ENCODE measurements at places on chromosomes 2 and 18.
A peak's percentile ranks its signal among the peaks of the same experiment; 100 is the strongest.

DNA sequence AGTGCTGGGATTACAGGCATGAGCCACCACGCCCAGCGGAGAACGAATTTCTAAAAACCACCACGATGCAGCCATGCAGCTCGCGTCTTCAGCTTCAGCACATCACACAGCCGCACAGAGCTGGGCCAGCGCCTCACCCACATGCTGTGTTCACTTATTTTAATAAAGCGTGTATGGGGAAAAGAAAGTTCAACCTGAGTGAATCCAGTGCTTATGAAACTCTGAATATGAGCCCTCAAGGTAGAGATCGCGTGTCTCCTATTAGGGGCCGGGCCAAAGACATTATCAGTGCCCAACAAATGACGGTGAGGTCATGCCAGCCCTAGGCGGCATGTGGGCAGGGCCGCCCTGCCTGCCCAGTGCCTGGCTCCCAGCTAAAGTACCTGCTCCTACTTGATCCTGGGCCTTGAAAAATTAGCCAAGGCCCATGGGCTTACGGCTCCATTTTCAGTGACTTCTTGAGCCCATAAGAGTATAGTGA is 44.3 kb downstream of the SPRED2 start:
- DNase-seq: no peak

DNA sequence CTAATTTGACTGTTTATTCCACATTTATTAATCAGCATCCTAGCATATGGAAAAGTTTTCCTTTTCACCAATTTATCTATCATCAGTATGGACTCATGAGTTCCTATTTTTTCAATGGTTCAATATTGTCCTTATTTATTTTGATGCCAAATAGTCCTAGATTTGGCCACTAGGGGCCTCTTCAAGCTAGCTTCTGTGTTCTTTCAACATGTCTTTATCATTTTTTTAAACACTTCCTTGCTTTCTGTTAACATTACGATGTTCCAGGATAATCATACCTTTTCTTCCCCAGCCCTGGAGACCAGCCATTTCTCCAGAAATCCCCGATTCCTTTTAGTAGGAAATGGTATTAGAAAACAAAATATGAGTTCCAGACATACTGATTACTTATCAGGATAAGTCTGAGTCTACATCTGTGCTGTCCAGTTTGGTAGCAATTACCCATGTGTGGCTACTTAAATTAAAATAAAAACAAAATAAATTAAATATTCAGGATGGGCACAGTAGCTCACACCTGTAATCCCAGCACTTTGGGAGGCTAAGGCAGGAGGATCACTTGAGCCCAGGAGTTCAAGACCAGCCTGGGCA is 70.6 kb downstream of the RPE start:
- peak; percentile 57 for DNase-seq

GRCh38 chr2:29783666-29784065 is 137.7 kb downstream of the ALK start:
- DNase-seq: no peak

DNA sequence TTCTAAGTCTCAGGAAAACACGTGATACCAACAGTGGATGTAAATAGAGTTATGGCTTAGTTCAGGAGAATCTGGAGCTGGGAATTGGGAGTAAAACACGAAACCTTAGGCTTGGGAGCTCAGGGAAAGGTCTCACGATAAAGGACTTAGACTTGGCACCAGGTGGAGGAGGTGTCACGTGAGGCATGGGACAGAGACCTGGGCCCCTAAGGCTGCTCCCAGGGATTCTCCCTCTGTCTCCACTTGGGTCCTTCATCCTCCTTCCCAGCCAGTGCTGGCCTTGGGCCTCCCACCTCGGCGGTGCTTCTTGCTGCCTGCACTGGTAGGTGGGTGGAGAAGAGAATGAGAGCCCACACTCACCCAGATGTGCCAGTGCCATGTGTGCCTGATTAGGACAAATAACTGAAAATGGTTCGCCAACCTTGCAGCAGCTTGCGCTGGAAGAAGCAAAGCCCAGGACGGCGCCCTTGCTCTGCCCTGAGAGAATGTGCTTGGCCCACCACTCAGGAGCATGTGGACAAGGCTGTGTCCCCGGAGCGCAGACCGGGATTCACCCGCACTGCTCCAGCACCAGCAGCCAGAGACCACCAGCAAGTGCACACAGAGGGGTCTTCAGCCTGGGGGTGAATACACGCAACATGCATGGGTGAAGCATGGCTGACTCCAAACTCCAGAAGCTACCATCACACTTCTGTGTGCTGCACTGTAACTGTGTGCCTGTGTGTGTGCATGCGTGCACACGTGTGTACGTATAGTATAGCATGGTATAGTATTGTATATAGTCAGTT is 48.1 kb downstream of the PSMG2 start:
- DNase-seq: no peak

DNA sequence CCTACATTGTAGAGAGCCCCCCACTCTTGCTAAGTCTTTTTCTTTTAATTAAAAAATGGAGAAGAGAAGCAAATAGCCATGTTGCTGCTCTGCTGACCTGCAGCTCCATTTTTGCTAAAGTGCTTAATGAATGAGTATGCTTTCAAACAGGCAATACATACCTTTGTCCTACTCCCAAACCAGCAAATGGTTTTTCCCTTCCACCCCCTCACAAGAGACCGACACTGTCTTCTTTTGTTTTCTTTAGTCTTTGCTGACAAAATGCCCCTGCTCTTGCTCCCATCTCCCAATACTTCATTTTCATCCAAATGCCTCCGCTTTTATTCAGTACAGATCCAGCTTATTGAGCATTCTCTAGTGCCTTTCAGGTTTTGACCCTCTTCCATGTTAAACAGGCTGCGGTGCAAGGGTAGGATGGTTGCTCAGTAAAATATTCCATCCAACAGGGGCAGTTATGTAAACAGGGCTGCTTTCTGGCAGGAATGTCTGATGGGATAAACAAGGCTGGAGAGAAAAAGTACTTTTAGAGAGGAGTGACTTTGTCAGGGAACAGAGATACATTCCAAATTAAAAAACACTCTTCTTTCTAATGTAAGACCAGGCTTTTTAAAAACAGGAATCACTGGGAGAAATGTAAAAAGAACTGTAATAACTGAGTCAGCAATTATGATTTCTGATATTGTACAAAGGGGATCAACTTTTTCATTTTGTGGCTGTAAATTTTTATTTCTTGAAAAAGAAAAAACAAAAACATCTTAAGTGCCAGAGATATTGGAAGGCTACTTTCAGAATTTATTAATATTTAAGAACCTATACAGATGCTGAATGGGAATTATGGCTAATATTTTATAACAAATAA is 136.8 kb downstream of the MEP1B start:
- DNase-seq: no peak

DNA sequence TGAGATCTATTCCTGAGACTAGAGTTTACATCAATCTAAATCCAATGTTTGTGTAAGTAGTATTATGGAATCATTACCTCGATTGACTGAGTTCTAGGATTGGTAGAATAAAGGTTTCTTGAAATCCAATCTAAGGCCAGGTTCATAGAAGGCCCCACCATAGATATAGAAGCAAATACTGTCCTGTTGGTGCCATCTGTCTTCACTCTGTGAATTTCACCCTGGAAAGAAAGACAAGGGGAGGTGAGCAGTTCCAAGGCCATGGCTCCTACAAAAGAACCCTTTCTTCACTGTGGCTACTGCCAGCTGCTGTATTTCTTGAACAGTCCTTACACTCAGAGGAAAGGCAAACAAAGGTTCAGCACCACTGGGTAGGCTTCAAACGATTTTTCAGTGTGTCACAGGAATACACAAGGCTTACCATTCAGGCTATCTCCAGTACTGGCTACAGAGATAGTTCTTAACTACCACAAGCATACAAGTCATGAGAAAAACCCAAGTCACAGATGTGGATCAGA is 137.0 kb downstream of the LRP2 start:
- DNase-seq: no peak

DNA sequence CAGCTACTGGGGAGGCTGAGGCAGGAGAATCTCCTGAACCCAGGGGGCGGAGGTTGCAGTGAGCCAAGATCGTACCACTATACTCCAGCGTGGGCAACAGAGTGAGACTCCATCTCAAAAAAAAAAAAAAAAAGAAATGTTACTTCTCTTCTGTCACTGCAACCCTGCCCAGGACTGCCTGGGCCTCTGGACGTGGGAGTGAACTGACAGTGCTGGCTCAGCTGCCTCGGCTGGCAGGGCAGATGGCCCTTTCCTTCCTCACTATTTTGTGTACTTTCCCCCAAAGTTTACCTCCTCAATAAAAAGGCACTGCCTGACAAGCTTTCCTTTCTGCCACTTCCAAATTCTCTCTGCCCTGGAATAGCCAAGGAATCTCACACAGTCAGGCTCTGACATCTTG is 12.5 kb upstream of the GPR155 start:
- DNase-seq: no peak

GRCh38 chr18:39604836-39605235 is 2039.2 kb upstream of the CELF4 start:
- DNase-seq: peak; percentile 31

- DNase-seq: no peak
Measured at GRCh38 chr2:147294825-147295392, 549.9 kb upstream of the ACVR2A start.

- no peak for DNase-seq
Measured at GRCh38 chr2:119897736-119898395, 115.0 kb upstream of the EPB41L5 start.

GRCh38 chr2:16871411-16871810 is 205.8 kb upstream of the CYRIA start:
- DNase-seq: no peak

DNA sequence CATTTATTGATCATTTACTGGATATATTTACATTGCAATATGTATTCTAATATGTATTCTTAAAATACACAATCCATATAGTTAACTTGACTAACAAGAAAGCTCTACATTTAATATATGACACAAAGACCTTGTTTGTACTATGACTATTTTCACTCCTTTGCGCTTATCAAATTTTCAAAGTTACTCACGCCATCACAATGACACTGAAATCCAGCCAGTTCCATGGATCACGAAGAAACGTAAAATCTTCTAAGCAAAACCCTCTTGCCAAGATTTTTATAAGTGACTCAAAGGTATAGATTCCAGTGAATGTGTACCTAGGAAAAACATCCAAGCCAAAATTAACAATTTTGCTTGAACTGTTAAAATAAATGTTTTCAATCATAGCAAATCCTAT is 39.6 kb downstream of the SCN3A start:
- no peak for DNase-seq

DNA sequence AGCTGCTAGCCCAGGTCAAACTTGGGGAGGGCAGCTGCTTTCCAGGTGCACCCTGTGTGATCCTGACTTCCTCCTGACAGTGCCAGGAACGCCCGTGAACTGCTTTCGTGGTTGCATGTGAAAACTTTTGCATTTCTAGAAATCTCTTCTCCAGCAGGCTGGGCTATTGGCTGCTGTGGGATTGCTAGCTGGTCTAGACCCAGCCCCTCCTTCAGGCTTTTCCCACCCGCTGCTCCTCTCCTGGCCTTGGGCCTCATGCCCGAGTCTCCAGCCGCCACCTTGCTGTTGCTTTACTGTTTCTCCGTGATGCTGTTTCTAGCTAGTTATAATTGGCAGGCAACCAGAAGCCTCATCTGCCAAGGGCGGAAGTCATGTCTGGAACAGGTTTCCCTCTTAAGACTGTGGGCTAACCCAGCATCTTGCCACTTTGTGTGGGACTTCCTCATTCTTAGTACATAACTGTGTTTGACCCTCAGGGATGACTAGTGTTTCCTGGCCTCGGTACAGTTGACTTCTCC is 27.0 kb upstream of the MGAT4A start:
- peak; percentile 87 for DNase-seq

DNA sequence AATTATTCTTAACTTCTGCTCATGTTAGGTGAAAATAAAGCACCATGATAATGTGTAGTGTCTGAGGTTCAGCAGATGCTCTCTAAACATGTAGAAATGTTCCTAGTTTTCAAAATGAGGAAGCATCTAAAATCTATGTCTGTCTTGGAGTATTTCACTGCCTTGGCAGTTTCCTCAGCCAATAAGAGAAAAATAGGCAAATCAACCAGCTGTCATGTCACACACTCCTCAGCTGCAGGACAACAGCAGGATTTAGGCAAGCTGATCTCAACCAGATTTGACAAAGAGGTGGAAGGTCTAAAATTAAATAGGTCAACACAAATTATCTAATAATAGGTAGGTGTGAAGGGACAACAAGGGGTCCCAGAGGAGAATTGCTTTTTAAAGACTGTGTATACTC is 164.1 kb upstream of the BOD1L2 start:
- DNase-seq: no peak

DNA sequence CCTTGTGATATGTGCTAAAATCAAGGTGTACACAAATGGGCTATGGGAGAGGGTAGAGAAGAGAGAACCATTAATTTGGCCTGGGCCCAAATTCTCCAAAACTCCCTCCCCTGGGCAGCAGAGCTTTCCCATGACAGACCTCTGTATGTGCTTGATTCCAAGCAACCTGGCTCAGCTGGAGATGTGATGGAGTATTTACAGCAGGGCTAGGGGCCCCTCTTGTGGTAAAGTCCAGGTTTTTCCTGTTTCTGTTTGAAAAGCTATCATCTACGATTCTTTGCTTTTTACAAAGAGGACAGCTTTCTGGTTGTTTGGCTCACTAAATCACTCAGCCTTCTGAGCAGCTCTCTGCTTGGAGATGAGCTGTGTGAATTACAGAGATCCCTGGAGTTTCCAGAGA is 40.3 kb downstream of the KCNS3 start:
- DNase-seq: no peak

DNA sequence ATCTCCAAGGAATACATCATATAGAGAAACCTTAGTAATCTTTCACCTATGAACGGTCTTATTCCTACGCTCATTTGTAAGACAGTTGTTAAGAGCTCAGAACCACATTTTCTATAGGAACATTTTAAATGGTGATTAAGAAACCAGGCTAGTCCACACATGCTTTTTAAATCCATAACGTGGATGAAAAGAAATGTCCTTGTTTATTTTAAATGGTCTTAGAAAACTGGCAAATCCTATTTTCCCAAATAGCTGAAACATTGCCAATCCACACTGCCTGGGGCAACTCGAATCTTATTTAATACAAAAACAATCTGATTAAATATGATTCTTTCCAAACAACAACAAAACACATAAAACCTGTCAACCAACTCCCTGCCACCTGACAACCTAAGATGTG is 23.7 kb downstream of the METTL8 start:
- no peak for DNase-seq

DNA sequence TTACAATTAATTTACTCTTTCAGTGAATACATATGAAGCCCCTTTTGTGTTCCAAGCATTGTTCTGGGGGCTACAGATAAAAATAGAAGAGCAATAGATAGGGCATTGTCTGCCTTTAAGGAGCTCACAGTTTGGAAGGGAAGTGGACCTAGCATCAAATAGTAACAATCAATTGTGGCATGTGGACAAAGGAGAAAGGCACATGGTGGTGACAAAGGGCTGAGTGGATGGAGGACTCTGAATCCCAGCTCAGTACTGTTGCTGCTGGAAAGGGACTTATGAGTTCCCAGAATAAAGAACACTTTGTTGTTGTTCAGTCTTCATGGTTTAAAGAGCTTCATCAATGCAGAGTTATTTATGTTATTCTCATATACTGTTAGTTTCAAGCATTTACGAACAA is 217.7 kb downstream of the HRH4 start:
- no peak for DNase-seq

- no peak for DNase-seq
Measured at GRCh38 chr2:80078290-80079036, 226.1 kb downstream of the LRRTM1 start.
